Activated T-helper 17 cell treated with anti-CD3 and anti-CD28 coated beads, Interleukin-2, amount 50 U/mL, for 72 hours (primary cell): ENCODE measurements at places on chromosomes 11 and 22. TPM values are rescaled to one million over a fixed set of nuclear protein-coding genes. Genes with fewer than 3 reads are reported as not detected.

RFPL1 gene
- total RNA-seq = not detected

- ATAC-seq = no peak
Observed at GRCh38 chr11:67031791-67032561, 9.0 kb downstream of the SYT12 start.

DNA sequence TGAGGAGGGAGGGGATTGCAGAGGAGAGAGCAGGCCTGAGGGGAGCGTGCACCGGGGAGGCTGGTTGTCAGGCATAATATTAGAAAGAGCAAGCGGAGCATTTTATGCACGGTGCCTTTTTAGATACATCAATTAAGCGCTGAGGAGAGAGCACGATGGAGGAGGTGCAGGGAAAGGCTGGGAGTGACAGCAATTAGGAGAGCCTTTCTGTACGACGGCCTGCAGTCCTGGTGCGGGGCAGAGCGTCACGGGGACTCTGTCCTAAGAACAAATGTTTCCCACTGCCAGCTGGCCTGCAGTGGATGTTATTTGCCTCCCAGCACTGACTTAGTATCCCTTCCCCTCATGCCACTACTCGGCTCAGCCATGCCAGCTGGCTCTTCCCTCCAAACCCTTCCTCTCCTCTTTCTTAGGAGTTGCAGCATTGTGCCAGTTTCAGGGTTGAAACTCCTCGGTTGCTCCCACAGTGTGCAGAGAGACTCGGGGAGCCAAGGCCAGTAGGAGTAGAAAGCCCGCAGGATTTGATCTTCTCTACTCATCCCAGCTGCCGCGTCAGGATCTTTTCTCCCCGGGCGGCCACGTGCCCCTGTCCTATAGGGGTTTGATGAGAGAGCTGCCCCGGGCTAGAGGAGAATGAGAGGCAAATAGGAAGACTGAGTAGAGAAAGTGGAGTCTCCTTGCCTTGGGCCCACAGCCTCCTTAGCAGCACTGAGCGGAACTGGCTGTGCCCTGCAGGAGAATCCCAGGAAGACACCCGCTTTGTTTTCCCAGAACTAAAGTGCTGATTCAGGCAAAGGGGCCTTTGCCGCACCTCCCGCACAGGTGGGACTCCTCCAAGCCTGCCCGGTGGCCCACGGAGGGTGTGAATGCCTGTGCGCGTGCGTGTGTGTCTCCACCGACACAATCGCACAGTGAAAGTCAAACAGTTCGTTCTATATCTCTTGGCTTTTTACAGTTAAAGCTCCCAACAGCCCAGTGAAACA lies 875.3 kb downstream of the NTM start:
- ATAC-seq = no peak

DNA sequence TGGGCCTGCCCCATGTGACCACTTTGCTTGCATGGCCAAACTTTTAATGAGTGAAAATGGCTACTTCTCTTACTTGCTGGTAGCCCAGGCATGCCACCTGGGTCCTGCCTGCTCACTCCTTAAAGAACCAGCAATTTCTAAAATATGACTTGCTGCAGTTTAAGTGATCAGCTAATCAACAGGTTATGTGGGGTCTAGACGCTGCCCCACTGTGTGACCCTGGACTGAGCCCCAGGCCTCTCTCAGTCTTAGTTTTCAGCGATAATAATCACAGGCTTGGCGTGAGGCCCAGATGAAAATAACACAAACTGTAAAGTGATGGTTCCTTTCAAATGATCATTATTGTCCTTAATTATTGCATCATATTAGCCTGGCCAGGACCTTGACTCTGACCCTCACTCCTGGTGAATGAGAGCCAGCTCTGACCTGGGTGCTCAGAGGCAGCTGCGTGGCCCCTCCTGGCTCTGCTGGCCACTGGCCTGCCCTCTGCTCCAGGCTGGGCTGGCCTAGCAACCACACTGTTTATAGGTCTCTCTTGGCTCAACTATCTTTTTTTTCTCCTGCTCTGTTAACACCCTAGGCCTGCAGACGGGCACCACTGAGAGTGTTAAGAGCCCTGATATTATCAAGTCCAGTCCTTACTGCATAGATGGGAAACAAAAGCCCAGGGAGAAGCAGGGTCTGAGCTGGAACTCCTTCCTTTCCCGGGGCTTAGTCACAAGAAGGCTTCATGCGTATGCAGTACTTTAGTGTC lies 89.7 kb downstream of the RRM1 start:
- no peak for ATAC-seq

DNA sequence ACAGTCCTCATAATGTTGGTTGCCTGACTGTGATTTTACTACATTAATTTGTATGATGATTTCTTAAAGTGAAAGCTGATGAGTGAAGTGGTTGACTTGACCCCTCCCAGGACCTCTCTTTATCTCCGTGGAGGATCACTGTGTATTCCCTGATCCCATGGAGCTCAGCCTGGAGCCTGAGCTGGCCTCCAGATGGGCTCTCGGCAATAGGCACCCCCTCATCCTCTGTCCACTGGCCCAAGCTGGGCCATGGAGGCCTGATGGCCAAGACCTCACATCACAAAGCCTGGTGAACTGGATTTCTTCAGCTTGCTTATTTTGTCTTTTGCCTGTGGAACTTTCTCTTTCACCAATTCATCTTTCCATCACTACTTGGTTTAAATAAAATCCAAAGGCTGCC lies 75.2 kb downstream of the WNT11 start:
- ATAC-seq = no peak

PHETA2 gene
- total RNA-seq = 2.5 TPM

DNA sequence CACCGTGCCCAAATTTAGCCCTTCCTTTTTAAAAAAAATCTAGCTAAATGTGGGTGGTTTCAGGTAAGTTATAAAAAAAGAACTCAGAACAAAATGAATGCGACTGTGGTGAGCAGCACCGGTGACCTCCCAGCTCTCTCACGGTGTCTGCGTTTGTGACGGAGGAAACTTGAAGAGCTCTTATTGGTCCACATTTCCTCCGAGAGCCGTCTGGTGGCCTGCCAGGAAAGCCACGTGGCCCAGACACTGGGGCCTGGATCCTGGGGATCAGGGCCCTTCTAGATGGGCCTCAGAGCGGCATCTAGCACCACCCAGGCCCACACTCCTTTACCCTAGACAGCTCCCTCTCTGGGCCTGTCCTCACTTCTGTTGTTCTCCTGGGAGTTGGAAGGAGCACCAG lies 39.5 kb downstream of the B3GAT1 start:
- ATAC-seq = no peak

DNA sequence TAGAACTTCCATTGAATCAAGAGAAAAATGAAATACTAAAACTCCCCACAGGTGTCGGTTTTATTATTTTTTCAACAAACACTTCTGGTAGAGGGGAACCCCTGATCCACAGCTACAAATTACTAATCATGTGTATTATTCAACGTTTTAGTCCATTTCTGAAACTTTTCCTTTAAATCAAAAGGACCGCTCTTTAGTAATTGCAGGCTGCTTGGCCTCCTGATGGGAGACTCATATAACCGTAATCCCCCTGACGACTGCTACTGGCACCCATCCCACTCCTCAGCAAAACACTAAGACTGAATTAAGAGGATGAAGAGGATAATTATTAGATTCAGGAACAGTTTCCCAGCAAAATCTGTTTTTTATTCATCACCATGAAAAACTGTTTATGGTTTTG lies 46.4 kb downstream of the PAX6 start:
- ATAC-seq = no peak

C1QTNF5 gene
- total RNA-seq = not detected

- no peak for ATAC-seq
Observed at GRCh38 chr11:26878959-26879581, 114.8 kb upstream of the FIBIN start.

HDHD5 gene
- total RNA-seq = 44.6 TPM

DNA sequence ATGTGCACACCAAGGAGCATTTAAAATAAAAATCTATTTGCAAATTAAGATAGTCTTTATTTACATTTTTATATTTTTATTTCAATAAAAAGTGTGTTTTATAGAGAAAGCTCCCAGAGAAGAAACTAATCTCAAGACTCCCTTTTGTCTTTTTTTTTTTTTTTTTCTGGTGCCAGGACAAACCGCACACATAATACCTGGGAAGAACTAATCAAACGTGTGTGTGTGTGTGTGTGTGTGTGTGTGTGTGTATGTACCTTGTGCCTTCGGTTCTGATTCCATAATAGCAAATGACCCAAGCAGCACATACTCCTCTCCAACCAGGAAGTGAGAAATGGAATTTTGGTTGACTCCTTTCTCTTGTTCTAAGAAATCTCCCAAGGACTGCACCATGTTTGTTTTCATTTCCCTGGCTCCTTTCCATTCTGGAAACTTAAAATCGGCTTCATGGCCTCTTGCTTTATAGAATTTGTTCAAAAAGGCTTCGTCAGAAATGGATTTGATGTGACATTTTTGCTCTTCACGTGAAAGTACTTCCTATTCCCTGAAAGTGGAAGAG lies 65.3 kb downstream of the ST3GAL4 start:
- ATAC-seq = no peak

- ATAC-seq = peak; percentile 55
Observed at GRCh38 chr11:61815790-61816735, 740 bp downstream of the FADS1 start.

DNA sequence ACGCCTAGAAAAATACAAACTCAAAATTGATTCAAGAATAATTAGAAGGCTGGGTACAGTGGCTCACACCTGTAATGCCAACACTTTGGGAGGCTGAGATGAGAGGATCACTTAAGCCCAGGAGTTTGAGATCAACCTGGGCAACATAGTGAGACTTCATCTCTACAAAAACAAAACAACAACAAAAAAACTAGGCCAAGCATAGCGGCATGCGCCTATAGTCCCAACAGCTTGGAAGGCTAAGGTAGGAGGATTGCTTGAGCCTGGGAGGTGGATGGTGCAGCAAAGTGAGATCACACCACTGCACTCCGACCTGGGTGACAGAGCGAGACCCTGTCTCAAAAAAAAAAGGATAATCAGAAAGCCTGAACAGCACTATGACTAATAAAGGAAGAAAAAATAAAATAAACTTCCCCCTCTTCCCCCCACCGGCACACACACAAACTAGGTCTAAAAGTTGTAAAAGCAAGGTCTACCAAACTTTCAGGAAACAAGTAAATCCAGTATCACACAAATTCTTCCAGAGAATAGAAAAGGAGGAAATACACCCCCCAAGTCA lies 35.8 kb downstream of the RRAS2 start:
- no peak for ATAC-seq

DNA sequence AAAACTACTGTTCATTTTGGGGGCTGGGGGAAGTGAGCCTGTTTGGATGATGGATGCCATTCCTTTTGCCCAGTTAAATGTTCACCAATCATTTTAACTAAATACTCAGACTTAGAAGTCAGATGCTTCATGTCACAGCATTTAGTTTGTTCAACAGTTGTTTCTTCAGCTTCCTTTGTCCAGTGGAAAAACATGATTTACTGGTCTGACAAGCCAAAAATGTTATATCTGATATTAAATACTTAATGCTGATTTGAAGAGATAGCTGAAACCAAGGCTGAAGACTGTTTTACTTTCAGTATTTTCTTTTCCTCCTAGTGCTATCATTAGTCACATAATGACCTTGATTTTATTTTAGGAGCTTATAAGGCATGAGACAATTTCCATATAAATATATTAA lies 87.1 kb upstream of the BIRC3 start:
- ATAC-seq = no peak

MPZL3 gene
- 111 TPM for total RNA-seq

TYR gene
- not detected for total RNA-seq
